NCI-H187 (cell line): ENCODE measurements at places on chromosomes 3 and 15.

DNA sequence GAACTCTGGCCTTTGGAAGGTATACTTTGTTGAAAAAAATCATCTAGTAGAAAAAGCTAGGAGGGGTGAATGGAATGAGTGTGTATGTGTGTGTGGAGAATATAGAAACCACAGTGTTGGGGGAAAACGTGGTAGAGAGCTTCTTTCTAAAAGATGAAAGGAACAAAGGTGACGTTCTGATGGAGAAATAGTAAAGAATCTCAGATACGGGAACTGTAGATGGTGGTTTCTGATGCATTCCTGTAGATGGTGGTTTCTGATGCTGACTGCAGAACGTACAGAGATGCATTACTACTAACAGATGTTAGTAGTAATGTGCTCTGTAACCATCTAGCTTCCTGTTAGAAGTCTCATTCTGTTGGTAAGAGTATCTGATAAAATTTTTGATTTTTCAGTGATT is 60.2 kb downstream of the VPS8 start:
- no peak for DNase-seq

- peak; percentile 1 for DNase-seq
Measured at GRCh38 chr3:106296062-106296461, 427.2 kb upstream of the CBLB start.

- no peak for DNase-seq
Measured at GRCh38 chr3:12934431-12934830, 93.1 kb upstream of the RPL32 start.

DNA sequence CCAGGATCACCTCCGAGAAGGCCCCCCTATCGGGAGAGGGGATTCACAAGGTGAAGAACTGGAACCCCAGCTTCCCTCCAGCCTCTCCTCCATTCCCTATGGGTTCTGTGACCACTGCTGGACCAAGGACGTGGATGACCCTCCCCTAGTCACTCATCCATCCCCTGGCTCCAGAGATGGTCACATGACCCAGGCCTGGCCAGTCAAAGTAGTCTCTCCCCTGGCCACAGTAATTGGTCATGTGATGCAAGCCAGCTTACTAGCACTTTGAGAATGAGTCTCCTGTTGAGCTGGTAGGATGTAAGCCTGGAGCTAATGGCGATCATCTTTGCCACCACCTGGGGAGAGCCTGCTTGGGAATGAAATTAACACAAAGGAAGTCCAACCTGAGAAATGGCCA is 3.9 kb downstream of the CAMK1 start:
- no peak for DNase-seq

DNA sequence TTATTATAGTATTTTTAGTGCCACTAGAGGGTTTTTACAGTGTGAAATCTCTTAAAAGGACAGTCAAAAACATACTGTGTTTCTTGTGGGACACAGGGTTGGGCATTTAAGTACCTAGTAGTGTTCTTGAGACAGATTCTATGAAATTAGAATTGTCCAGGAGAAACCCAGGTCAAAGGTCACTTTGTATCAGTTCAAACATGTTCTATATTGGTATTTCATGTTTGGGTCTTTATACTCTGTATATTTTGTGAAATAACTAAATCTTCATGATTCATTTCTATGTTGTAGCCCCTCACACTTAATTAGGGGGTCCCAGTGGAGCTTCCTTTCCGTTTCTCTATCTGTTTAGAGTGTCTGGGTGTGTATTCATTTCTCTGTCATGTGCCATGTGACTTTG is 171.6 kb downstream of the PTPRG start:
- no peak for DNase-seq

GRCh38 chr3:6862880-6863195 is 1.9 kb downstream of the GRM7 start:
- no peak for DNase-seq

GRCh38 chr15:41559239-41559782 is 299 bp downstream of the TYRO3 start:
- no peak for DNase-seq

GRCh38 chr3:38644662-38645053 is 4.8 kb downstream of the SCN5A start:
- DNase-seq, result no peak

DNA sequence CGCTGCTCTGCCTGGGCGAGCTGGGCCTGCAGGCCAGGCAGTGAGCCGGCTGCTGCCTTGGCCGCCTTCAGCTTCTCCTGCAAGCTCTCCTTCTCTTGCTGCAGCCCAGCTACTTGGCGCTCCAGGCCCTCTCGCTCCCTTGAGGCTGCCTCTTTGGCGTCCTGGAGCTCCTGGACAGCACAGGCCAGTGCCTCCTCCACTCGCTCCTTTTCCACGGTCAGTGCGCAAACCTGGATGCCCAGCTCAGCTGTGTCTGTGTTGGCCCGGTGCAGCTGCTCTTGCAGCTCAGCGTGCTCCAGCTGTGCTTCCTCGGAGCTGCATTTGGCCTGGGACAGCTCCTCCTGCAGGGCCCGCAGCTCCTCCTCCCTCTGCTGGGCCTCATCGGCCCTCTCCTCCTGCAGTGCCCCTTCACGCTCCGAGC is 23.1 kb downstream of the CXCR6 start:
- no peak for DNase-seq

DNA sequence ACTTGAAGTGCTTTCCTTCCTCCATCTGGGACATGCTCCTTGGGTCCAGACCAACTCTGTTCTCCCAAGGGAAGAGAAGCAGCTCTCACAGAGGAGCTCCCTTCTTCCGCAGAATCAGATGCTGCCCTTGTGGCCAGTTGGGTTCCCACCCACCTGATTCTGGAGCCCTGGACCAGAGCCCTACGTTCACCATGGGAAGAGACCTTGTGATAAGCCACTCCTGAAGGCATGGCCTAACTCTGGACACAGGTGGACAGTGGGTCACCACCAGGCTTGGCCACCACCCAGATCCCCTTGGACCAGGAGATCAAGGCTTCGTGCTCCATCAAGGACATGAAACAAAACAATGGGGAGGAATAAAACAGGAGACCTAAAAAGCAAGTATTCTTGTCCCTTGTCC is 172.2 kb downstream of the RPLP1 start:
- DNase-seq, result no peak

- no peak for DNase-seq
Measured at GRCh38 chr15:68227643-68228142, 1.8 kb downstream of the CLN6 start.
